Mucosa of gallbladder (tissue), 1 donor: ENCODE measurements at places on chromosomes 3 and 15.

GRCh38 chr15:94272251-94272898, 41.0 kb downstream of the MCTP2 start:
- no peak for DNase-seq

- no peak for DNase-seq
Measured at GRCh38 chr15:92619145-92620101, 36.2 kb downstream of the FAM174B start.

GRCh38 chr3:47475029-47475569, 642 bp downstream of the SCAP start:
- no peak for DNase-seq

- no peak for DNase-seq
Measured at GRCh38 chr15:26939398-26939797, 31.6 kb upstream of the GABRG3 start.

DNA sequence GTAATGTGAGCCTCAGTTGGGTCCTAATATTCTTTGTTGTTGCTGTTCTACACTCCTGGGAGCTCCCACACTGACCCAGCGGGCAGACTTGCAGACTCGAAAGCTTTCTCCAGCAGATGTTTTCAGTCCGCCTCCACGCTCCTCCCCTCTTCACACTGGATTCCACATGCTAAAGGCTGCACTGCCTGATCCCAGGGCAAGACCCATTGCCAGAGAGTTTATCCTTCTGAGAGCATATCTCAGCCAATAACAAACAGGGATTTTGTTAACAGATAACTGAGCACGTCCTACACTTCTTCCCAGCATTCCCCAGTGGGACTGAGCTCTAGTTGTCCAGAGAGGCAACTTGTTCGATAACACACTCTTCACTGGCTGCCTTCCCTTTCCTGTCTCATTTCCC, 8.0 kb upstream of the COL6A6 start:
- peak; percentile 15 for DNase-seq

DNA sequence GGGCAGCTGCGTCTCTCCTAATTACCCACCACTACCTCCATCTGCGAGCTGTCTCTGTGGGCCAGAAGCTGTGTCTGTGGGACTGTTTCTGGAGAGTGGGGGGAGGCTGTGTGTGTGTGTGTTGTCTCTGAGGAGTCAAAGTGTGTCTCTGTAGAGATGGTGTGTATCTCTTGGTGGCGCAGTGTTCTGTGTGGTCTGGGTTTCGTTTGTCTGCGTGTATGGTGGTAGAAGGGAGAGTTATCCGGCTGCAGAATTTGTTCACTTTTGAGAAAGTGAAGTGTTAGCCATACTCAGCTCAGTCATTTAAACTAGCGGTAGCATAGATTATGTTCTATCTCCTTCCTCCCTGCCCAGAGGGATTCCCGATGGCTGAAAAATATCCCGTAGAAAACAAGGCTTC, 2.2 kb downstream of the MYRIP start:
- no peak for DNase-seq

DNA sequence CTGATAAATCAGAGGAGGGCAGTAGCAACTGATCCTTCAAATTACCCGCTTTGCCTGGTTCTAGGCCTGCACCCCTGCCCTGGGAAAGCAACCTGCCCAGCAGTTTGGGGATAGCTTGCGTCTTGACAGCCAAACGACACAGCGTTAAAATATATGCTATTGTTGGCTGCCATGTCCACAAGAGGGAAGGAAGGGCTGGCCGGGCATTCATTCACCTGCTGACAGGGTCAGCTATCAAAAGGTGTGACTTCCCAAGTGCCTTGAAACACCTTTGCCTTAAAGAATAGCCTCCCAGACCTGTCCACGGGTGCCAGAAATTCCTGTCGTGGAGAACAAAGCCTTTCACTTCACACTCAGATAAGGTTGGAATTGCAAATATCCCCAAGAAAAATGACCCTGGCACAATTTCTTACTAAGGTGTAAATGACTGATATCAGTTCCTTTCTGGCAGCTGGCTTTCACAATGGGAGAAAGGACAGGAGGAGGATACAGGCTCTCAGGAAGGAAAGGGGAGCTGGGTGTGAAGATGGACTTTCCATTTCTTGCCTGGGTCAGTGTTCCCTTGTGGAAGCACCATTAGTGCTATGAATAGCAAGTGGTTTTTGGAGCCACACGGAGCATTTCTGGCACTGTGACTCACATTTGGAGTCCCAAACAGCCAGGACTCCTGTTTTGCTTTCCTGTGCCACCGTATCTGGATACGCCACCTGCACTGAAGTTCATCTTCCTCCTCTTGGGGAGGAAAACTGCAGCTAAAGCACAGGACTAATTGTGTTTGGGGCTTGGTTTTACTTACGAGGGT, 19.2 kb downstream of the ALDH1A3 start:
- DNase-seq, result no peak

GRCh38 chr15:66855041-66855440, 153.0 kb downstream of the SMAD6 start:
- DNase-seq, result no peak

- DNase-seq, result no peak
Measured at GRCh38 chr3:156816091-156816793, 9.9 kb upstream of the LEKR1 start.
